COR-L47 (cell line): ENCODE measurements at places on chromosomes 2 and 18.

- DNase-seq: no peak
Measured at GRCh38 chr18:48442761-48443160, 33.6 kb upstream of the ZBTB7C start.

DNA sequence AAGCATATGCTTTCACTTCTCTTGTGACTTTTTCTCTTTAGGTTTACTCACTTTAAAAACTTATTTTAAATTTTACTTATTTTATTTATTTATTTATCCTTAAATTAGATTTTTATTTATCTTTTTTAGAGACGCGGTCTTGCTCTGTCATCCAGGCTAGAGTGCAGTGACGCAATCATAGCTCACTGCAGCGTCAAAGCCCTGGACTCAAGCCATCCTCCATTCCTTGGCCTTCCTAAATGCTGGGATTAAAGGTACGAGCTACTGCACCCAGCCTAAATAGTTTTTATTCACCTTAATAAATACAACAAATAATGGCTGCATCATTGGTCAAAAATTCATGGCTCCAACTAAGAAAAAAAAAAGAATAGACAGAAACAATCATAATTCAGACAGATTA, 415.7 kb upstream of the FIGN start:
- DNase-seq: no peak

DNA sequence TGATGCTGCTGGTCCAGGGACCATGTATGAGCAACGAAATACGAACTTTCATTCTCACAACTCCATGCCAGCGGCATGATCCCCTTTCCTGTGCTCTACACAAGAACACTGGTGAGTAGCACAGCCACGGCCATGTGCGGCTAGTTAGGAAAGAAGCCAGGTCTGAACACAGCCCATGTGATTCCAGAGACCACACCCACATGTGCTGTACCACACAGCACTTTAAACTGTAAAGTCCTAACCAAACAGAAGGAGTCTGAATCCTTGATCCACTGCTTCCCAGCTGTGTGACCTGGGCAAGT, 33.0 kb upstream of the ACAA2 start:
- DNase-seq: no peak

- DNase-seq: no peak
Measured at GRCh38 chr2:65504814-65505697, 72.7 kb upstream of the SPRED2 start.

DNA sequence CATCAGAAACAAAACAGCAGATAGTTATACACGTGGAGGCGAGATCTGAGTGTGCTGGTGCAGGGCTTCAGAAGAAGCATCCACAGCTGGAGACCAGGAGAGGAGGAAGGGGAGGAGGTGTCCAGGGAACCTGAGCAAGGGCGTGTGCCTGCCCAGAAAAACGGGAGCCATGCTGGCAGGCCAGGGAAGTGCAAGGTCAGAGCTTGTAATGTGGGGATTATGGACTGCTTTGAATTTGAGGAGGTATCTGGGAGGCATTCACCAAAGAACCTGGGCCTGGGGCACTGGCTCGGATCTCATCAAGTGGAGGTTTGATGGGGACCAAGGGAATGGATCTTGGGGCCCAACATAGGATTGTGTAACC, 12.6 kb downstream of the PSD4 start:
- no peak for DNase-seq

DNA sequence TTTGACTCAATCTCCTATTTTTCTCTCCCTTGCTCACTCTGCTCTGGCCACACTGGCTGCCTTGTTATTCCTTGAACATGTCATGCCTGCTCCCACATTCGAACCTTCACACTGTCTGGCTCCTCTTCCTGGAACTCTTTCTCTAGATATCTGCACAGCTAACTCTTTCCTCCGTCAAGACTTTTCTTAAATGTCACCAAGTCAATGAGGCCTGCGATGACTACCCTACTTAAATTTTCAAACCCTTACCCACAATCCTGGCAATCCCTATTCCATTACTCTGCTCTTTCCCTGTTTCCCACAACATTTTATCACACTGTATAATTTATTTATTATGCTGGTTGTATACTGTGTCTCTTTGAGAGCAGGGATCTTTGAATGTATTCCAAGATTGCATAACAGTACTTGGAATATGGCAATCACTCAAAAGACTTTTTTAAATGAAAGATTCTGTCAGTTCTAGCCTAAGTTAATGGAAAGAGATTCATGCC, 206.2 kb downstream of the SRBD1 start:
- no peak for DNase-seq

DNA sequence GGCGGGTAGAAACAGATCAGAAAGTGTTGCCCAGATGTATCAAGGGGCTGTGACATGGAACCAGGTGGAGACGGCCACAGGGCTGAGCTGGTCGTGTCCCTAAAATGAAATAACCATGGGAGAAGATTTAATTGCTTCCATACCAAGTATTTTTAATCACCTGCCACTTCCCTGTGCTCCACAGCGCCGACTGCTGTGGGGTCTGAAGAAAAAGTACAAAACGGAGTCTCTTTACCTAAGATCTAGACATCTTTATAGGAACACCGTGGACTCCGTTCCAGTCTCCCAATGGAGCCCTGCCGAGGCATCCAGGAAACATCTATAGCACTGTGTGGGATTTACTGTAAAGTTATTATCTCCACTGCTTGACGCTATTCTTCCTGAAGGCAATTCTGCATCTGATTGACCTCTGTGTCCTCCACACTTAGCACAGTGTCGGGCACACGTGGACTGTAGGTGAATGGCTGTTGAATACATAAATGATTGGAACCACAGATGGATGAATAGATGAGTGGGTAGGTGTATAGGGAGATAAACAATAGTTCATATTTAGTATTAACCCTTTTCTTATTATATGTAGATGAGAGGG, 21.6 kb upstream of the GYPC start:
- peak; percentile 3 for DNase-seq

- no peak for DNase-seq
Measured at GRCh38 chr18:9619545-9619944, 5.2 kb upstream of the PPP4R1 start.

- DNase-seq: no peak
Measured at GRCh38 chr2:116717832-116718231, 1096.7 kb upstream of the DDX18 start.

DNA sequence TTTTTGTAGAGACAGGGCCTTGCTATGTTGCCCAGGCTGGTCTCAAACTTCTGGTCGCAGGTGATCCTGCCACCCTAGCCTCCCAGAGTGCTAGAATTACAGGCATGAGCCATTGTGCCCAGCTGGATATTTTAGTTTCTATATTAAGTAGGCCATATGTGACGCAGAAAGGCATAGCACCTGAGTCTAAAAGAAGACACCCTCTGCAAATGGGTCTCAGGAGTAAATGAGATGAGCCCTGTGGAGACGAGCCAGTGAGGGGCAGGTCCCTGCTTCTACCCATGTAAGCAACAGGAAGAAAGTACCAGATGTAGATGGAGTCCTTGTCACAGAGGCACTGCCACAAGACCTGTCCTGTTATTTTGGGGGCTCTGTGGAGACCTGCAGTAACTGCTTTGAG, 322.4 kb downstream of the PTPRM start:
- DNase-seq: no peak

DNA sequence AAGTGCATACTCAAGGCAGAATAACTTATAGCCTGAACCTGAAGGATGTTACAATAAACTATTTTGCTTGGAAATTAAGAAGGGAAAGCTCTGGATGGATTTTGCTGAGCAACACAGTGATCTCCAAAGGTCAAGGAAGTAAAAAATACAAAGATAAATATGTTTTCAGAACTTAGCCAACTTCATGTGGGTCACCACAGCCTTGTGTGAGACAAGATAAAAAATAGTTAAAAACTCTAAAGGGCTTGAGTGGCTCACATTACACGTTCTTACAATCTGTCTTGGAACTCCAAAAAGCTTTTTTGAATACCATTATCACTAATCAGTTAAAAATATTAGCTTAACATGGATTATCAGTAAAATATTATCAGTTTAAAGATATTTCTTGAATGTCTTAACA, 28.9 kb upstream of the MTX2 start:
- no peak for DNase-seq

DNA sequence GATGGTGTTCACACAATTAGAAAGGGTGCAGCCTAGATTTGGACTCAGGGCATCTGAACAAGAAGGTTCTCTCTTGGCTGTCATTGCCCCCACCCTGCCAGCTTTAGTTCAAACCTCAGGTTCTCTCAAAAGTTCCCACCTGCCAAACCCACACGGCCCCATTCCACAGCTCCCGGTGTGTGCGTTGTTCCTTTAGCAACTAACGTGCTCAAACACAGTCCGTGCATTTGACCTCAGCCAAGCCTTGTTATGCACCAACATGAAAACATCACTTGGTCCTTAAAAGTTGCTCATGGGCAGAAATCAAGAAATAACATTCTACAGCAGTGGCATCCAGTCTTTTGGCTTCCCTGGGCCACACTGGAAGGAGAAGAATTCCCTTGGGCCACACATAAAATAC, 32.0 kb downstream of the LOXHD1 start:
- DNase-seq: no peak

DNA sequence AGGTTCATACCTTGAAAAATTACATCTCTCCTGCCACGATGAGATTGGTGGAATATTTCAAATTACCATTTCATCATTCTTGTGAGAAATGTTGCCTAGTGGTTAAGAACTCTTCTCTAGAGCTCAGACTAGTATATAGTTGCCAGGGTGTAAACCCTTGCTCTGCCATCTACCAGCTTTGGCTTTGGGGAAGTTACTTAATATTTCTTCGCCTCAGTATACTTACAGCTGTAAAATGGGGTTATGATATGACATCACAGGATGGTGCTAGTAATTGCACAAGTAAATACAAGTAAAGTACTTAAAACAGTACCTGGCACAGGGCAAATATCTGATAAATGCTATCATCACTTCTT, 1.5 kb downstream of the SPOPL start:
- DNase-seq: no peak

- DNase-seq: no peak
Measured at GRCh38 chr2:206983161-206983859, 44.0 kb downstream of the CPO start.

DNA sequence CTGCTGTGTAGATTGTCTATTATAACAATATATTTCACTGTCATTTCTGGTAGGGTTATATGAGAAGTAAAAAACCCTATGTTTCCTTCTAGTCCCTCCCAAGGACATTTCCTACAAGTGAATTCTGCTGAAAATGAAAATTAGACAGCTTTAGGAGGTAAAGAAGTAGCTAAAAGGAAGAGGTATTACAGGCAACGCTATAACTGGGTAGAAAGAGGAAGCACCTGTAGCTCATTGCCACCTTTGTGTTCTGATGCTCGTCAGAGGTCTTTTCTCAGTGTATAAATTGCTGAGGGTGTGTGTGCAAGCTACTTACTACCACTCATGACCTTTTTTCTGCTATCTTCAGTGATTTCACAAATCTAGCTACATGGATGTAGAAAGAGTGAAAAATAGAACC, 1.4 kb downstream of the DNAJC10 start:
- DNase-seq: peak; percentile 5

- no peak for DNase-seq
Measured at GRCh38 chr2:102461188-102461587, 11.8 kb upstream of the SLC9A4 start.

DNA sequence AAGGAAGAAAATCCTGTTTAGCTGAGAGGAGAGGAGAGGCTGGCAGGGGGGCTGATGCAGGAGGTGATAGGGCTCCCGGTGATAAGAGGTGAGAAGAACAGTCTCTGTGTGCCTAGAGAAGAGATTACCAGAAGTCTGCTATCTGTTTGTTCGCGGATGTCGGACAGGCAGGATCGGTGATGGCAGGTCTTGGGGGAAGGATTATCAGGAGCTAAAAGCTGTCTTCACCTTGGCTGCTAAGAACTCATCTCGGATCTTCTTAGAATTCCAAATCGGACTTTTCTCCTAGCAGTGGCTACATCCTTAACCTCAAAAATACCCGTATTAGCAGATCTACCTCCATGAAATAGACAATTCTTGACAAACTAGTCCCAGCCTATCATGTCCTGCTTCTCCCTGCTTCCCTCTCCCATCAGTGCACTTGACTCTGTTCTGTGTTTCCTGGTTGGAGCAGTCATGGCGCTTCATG, 282.1 kb upstream of the TRIB2 start:
- no peak for DNase-seq

DNA sequence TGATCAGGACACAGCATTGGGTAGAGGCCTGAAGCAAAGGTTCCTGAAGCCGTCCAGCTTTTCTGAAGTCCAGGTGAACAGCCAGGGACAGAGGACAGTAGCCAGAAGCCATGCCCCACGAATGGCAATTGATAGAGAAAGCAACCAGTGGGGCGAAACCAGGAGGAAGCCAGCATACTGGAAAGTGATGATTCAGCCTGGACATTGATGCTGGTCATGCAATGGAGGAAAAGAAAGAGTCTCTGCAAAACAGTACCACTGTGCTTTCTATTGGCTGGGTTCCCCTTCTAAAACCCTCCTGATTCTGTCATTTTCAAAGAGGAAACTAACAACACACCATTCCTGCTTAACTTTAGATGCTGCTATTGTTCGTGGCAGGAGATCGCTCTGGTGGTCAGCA, 221.4 kb upstream of the EPAS1 start:
- DNase-seq: no peak

DNA sequence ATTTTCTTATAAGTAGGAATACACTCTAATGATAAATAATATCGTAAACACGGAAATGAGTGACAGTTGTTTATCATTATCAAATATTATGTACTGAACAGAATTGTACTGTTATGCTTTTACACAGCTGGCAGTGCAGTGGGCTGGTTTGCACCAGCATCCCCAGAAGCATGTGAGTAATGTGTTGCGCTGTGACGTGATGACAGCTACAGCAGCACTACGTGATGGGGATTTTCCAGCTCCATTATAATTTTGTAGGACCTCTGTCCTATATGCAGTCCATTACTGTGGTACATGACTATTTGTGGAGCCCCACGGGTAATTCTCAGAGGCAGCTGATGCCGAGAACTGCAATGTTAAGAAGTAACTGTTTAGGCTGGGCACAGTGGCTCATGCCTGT, 77.3 kb upstream of the ATG16L1 start:
- DNase-seq: no peak

- DNase-seq: peak; percentile 28
Measured at GRCh38 chr18:8951491-8951890, 151.0 kb upstream of the NDUFV2 start.

- no peak for DNase-seq
Measured at GRCh38 chr2:24745825-24746224, 47.4 kb downstream of the PTRHD1 start.

GRCh38 chr2:170798996-170799395, 17.7 kb upstream of the GAD1 start:
- no peak for DNase-seq
